ENCODE measurements at places on chromosomes 4 and X.

- DNase-seq, result no peak
These were observed 41.7 kb upstream of the H2AZ1 start for GRCh38 chr4:99991741-99992140.

DNA sequence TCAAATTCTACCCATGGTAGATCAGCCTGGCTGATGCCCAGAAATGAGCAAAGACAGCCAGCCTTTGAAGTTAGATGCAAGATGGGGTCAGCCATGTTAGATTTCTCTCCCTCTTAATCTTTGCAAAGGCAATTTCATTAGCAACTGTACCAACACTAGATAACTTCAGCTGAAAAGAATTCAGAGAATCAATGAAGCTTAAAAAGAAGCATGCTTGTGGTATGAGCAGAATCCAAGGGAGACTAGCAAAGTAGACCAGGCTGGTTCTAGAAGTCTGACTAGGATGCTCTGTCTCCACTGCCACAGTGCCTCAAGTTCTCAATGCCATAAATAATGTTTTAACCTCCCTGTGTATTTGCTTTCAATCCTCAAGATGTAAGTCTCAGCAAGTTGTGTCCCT, 247.3 kb downstream of the SLC7A11 start:
- DNase-seq, result no peak

DNA sequence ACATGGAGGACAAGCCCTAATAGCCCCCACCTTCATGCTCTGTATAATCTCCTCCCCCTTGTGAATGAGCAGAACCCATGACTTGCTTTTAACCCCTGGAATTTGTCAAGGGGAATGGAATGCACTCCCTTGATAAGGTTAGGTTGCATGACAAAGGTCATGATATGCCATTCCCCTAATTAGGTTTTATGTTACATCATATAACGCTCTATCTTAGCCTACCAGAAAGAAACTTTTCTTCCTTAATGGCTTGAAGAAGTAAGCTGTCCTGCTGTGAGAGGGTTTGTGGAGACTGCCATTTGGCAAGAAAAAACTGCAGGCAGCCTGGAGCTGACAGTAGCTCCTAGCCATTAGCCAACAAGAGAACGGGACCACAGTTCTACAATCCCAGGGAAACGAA, 399.8 kb upstream of the MAD2L1 start:
- DNase-seq, result no peak

DNA sequence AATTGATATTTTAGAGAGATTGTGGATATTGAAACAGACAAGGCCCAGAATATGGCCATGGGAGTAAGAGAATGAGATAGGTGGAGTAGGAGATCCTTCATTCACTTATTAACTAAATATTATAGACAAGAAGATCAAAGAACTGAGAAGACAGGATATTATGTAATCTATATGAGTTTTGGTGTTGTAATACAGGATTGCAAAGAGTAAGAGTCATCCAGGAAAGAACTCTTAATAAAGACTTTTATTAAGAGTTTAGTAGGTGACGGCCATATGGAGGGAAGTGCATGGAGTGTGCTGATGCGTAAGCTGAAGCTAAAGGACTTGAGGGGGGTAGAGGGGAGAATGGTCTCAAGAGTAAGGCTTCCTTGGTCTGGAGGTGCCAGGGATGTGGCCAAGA, 153.7 kb downstream of the VEGFC start:
- DNase-seq, result no peak

DNA sequence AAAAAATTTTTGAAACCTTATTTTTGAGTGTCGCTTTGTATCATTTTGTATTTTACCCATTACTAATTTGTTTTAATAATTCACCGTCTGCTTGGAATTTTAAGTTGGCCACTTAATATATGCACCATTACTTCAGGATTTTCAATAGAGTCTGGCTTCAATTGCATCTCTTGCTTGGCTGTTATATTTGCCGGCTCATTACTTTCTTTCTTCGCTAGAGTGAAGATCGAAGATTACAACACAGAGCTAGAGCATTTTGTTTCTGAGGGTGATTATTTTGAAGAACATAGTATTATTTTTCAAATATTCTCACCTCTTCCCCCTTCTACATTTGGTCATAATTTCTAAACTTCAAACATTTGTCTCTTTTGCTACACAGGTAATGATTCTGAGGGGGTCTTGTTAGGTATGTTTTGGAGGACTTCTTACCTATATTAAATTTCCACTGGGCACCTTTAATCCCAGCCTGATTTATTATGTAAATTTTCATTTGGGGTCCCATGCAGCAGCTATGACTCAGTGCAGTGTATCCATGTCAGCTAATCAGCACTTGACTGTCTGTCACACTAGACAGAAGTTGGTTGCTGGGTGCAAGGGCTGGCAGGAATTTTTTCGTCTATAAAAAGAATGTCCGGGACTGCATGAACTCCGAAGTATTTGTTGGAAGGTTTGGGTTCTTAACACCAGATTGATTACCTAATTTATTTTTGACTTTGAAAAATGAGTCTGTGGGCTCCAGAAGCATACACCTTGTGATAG, 18.6 kb downstream of the TBC1D1 start:
- DNase-seq, result no peak

DNA sequence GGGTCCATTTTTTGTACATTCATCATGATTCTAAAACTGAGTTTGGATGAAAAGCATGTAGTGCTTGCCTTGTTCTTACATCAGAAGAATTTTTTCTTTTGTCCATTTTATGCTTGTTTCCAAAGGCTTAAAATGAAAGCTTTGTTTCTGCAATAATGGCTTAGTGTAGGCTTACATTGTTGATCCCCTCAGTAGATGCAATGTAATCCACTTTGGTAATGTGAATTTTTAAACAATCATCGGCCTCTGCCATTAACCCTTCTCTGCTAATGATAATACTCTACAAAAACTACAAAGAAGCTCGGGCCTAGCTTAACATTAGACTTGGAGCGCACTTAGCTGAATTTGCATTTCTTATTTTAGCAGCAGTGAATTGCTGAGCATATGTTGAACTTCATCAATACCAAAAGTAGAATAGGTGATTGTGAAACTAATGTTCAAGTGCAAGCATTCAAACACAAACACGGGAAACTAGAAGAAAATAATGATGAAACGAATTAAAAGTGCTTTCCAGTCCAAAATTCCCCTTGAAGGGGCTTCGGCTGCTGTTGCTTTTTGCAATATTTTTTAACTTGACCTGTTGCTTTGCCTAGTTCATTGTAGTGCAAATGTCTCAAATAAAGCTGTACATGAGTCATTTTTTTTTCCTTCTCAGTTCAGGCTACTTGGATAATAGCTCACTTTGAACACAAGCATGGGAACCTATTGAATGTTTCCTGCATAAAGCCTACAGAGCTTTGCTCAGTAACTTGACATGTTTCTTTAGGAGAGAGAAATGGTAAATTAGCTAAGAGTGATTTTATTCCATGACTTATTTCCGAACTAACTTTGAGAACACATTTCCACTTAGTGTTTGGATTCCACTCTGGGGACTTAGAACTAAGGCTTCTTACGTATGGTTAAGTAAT, 66.5 kb downstream of the SLIT2 start:
- no peak for DNase-seq

GRCh38 chrX:40145001-40145922, 47.5 kb upstream of the BCOR start:
- DNase-seq, result no peak
